Activated T-helper 17 cell treated with anti-CD3 and anti-CD28 coated beads, Interleukin-2, amount 50 U/mL, for 72 hours (primary cell): ENCODE measurements at places on chromosomes 11 and 22. TPM values are rescaled to one million over a fixed set of nuclear protein-coding genes. Genes with fewer than 3 reads are reported as not detected.

DNA sequence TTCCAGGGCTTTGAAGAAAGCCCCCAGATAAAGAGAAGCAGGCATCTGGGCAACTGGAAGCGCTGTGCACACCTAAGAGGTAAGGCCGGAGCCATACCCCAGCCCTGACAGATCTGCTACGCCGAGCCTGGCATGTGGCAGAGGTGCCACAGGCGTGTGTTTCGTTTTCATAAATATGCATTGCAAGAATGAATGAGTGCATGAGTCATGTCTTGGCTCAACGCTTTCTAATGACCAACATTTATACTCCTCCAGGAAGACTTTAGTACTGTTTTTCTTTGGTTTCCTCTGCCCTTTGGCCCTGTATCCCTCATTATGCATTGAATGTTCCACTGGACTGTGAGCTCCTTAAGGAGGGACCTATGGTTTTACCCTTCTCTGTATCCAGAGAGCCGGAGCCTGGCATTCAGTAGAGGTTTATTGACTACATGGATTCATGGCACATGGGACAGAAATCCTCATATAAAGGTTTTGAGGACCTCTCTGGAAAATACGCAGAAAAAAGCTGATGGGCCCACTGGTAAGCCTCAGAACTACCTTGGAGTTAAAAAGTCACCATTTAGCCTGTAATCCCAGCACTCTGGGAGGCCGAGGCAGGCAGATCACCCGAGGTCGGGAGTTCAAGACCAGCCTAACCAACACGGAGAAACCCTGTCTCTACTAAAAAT is 38.9 kb upstream of the CSNK2A3 start:
- H3K36me3 ChIP-seq, result no peaks in the 10 kb centered on the region
- peaks cover 11% of the 10 kb centered on the region for H3K27me3 ChIP-seq
- H3K27ac ChIP-seq, result no peak overlapping the region
- H3K4me3 ChIP-seq, result no peak overlapping the region
- ATAC-seq, result no peak

- no peak overlapping the region for H3K27ac ChIP-seq
- no peak overlapping the region for H3K4me3 ChIP-seq
- no peaks in the 10 kb centered on the region for H3K27me3 ChIP-seq
- ATAC-seq, result no peak
Observed at GRCh38 chr11:38796281-38796680, 2198.2 kb upstream of the RAG2 start.

GRCh38 chr11:85052636-85053035 is 574.5 kb downstream of the DLG2 start:
- H3K27ac ChIP-seq, result no peak overlapping the region
- ATAC-seq, result no peak
- no peaks in the 10 kb centered on the region for H3K36me3 ChIP-seq
- H3K4me3 ChIP-seq, result no peak overlapping the region

- no peak overlapping the region for H3K27ac ChIP-seq
- ATAC-seq, result no peak
- peaks cover 4% of the 10 kb centered on the region for H3K4me1 ChIP-seq
- no peaks in the 10 kb centered on the region for H3K36me3 ChIP-seq
- H3K27me3 ChIP-seq, result peaks cover 21% of the 10 kb centered on the region
- H3K4me3 ChIP-seq, result no peak overlapping the region
Observed at GRCh38 chr11:1129143-1129610, 28.6 kb upstream of the MUC5AC start.

Gene SHISA8
- total RNA-seq, result not detected

Gene RFPL1
- total RNA-seq, result not detected
